Mesenteric fat pad (tissue), 1 donor: ENCODE measurements at places on chromosomes 16 and 17.

- peak; percentile 64 for DNase-seq
Observed at GRCh38 chr17:77579131-77579530, 379.4 kb upstream of the TNRC6C start.

GRCh38 chr16:67459066-67459860 is 21.7 kb downstream of the ATP6V0D1 start:
- no peak for DNase-seq

- DNase-seq = peak; percentile 43
Observed at GRCh38 chr16:70795296-70795912, 5.6 kb downstream of the VAC14 start.

- no peak for DNase-seq
Observed at GRCh38 chr16:77414752-77415231, 20.0 kb downstream of the ADAMTS18 start.

GRCh38 chr16:4114257-4115208 is 1.7 kb downstream of the ADCY9 start:
- no peak for DNase-seq
